ENCODE measurements at places on chromosomes 12 and 14. TPM values are rescaled to one million over a fixed set of nuclear protein-coding genes. Genes with fewer than 3 reads are reported as not detected.

DNA sequence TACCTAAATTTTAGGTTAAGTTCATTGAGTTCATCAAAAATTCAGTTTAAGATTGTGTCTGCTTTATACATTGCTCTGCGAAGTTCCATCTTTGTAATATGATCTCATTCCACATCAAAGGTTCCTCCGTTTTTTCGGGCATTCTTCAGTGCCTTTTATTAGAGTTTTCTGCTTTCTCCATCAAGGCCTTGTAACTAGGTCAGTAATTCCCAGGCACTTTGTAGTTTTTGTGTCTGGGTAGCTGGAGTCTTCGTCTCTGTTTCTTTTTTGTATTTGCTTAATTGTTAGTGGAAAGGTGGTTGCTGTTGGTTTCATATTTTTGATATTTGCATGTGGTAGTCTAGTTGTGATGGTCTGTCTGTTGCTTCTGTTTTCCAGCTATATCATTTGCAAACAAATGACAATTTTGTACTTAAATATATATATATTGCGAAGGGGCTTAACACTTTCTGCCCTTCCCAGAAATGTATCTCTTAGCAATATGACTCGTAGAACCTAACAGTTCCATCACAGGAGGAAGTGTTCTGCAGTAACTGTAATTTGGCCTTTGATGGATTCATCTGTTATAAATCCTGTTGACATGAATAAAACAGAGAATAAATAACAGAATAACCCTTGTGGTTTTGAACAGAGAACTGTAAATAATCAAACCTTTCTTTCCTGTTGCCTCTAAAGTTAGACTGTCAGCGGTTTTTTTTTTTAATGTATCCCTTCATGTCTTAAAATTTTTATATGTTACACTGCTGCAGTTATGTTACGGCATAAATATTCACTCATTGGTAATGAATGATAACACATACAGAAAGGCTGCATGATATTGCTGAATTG is 88.4 kb upstream of the DYNC1H1 start:
- H3K4me3 ChIP-seq = peak overlapping the region; percentile 58
- H3K36me3 ChIP-seq = peaks cover 16% of the 10 kb centered on the region
- no peak for DNase-seq
- H3K4me1 ChIP-seq = peaks cover 90% of the 10 kb centered on the region
- H3K27me3 ChIP-seq = no peaks in the 10 kb centered on the region

GRCh38 chr14:97638864-97639263 is 841.7 kb downstream of the VRK1 start:
- H3K4me1 ChIP-seq = peaks cover 31% of the 10 kb centered on the region
- no peak overlapping the region for H3K27ac ChIP-seq
- H3K4me3 ChIP-seq = no peak overlapping the region
- no peaks in the 10 kb centered on the region for H3K27me3 ChIP-seq
- DNase-seq = no peak

- H3K4me1 ChIP-seq = no peaks in the 10 kb centered on the region
- no peak for DNase-seq
- H3K27ac ChIP-seq = no peak overlapping the region
- no peaks in the 10 kb centered on the region for H3K36me3 ChIP-seq
- no peak overlapping the region for H3K4me3 ChIP-seq
- no peaks in the 10 kb centered on the region for H3K27me3 ChIP-seq
These were observed 331.1 kb downstream of the GLT1D1 start for GRCh38 chr12:129184127-129184928.

GRCh38 chr12:76329159-76329558 is 19.1 kb downstream of the BBS10 start:
- no peak for DNase-seq
- no peaks in the 10 kb centered on the region for H3K4me1 ChIP-seq
- no peak overlapping the region for H3K4me3 ChIP-seq

The CACNA2D4 gene
- total RNA-seq = 11.7 TPM

The NANOG gene
- total RNA-seq = not detected

The SOX5 gene
- total RNA-seq = 0.69 TPM

Data from activated CD4-positive, alpha-beta memory T cell treated with anti-CD3 and anti-CD28 coated beads for 36 hours (primary cell).